ENCODE measurements at places on chromosomes 2 and 18. TPM values are rescaled to one million over a fixed set of nuclear protein-coding genes. Genes with fewer than 3 reads are reported as not detected.
A peak's percentile ranks its signal among the peaks of the same experiment; 100 is the strongest.

SPRED2 gene
- total RNA-seq: 66.7 TPM

NGEF gene
- total RNA-seq: 2.8 TPM

VAPA gene
- total RNA-seq: 122 TPM

DNA sequence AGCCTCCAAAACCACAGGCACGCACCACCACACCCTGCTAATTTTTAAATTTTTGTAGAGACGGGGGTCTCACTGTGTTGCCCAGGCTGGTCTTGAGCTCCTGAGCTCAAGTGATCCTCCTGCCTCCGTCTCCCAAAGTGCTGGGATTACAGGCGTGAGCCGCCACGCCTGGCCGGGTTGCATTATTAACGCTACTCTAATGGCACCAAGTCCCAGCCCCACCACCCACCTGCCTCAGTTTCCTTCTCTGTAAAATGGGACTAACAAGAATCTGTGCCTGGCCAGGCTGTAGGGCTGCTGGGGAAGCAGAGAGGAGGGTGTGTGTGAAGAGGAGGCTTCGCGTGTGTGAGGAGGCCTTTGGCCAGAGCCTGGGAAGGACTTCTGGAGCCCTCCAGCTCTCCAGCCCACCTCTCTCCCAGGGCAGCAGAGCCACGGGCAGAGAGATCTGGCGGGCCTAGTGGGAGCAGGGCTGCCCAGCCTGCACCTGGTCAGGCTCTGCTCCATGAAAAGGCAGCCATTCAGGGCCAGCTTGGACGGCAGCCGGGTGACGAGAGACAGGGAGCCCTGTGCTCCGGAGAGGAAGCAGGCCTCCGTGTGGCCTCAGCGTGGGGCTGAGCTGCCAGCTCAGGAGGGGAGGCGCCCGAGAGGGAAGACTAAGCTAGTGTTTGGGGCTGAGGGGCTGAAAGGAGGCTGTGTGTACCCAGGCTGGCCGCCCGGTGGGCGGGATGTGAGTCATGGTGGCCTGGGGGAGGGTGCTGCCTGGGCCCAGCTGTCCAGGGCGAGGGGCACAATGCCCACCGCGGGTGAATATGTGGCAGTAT is 7.4 kb upstream of the B3GNT7 start:
- no peaks in the 10 kb centered on the region for H3K27me3 ChIP-seq
- H3K4me3 ChIP-seq: no peak overlapping the region
- H3K4me1 ChIP-seq: no peaks in the 10 kb centered on the region
- no peaks in the 10 kb centered on the region for H3K36me3 ChIP-seq
- peak; percentile 74 for DNase-seq

DNA sequence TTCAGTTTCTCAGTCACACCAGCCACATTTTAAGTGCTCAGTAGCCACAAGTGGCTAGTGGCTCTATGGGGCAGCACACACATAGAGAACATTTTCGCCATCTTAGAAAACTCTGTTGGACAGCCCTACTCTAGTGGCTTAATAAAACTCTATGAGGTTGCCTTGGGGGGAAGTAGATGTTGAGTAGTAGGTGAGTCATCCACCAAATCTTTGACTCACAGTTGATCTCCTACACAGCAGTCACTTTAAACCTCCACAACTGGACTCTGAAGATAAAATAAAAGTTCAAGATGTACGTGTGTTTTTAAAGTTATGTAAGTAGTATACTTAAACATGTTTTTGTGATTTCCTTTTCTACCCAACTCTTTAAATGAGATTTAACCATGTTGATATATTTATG is 379.0 kb downstream of the SETBP1 start:
- H3K27ac ChIP-seq: no peak overlapping the region
- no peaks in the 10 kb centered on the region for H3K4me1 ChIP-seq
- no peak for DNase-seq
- H3K27me3 ChIP-seq: no peaks in the 10 kb centered on the region
- H3K4me3 ChIP-seq: no peak overlapping the region

- DNase-seq: peak; percentile 91
- H3K4me1 ChIP-seq: no peaks in the 10 kb centered on the region
- no peak overlapping the region for H3K27ac ChIP-seq
- peaks cover 51% of the 10 kb centered on the region for H3K27me3 ChIP-seq
- no peak overlapping the region for H3K4me3 ChIP-seq
- no peaks in the 10 kb centered on the region for H3K36me3 ChIP-seq
Measured at GRCh38 chr18:12246849-12247808, 7.0 kb upstream of the CIDEA start.

DNA sequence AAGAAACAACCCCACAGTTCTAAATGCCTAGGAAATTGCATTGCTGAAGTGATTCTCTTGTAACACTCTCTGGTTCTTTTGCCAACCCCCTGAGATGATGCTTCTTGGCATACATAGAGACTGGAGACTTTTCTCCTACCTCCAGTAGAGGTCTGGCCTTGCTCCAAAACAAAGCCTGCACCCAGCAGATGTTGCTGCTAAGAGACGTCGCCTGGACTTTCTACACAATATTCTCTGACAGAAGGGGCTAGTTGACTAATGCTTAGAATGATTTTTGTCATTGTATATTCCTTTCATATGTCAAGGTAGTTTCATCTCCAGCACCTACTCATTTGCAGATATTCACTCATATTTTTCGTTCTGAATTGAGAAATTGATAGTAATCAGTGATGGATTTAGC is 24.6 kb downstream of the SOWAHC start:
- H3K4me1 ChIP-seq: no peaks in the 10 kb centered on the region
- H3K27me3 ChIP-seq: no peaks in the 10 kb centered on the region
- H3K27ac ChIP-seq: no peak overlapping the region
- no peak overlapping the region for H3K4me3 ChIP-seq

DNA sequence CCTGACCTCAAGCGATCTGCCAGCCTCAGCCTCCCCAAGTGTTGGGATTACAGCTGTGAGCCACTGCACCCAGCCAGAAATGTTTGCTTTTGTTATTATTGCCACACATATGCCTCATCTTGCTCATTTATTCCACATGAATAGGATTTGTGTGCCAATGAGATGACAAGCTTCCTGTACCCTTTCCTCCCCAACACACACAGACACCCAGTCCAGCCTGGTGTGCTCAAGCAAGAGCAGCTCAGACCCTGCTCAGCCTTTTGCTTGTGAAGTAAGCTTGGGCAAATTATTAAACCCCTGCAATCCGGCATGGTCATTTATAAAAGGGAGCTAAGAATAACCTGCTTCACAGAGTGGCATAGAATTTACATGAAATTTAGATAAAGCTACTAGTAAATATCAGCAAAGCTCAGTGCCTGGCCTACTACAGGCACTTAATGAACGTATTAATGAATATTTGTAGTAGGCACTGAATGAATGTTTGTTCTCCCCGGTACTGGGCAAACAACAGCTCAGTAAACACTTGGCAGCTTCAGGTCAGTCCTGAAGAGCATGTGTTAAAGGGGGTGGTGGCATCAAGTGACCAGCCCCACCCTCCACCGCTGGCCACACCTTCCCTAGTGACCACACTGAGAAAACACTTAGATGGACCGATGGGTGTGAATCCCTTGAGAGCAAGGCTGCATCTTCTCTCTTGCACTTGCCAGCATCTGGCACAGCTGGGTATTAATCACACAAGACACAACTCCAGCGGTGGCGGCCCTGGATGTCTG is 280.2 kb downstream of the SRBD1 start:
- H3K4me1 ChIP-seq: peaks cover 13% of the 10 kb centered on the region
- DNase-seq: peak; percentile 60
- no peaks in the 10 kb centered on the region for H3K36me3 ChIP-seq
- no peak overlapping the region for H3K27ac ChIP-seq

GRCh38 chr18:34562252-34562870 is 147.7 kb upstream of the DTNA start:
- no peak overlapping the region for H3K27ac ChIP-seq
- no peak overlapping the region for H3K4me3 ChIP-seq
- no peaks in the 10 kb centered on the region for H3K27me3 ChIP-seq
- no peaks in the 10 kb centered on the region for H3K4me1 ChIP-seq
- H3K36me3 ChIP-seq: no peaks in the 10 kb centered on the region

DNA sequence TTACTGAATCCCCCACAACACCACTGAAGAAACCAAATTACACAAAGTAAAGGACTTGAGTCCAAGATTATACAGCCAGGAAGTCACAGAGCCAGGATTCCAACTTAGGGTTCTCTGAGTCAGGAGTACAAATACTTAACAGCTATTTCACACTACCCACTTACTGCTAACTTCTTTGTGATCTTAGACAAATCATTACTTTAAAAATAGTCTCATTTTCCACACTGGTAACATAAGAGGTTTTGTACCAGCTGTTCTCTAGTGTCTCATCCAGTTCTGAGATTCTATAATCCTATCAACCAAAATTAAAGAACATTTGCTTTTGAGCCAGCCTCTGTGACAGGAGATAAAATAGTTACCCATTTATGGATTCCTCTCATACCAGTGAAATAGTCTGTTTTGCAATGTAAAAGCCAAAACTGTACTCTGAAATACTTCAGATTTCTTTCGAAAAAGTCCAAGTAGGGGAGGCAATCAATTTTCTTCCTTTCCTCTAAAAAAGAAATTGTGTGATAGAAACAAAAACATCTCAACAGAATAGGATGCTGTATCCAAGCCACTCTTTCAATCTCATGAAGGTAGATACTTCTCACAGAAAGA is 157.6 kb downstream of the LRATD1 start:
- DNase-seq: no peak
- no peaks in the 10 kb centered on the region for H3K27me3 ChIP-seq
- no peak overlapping the region for H3K27ac ChIP-seq
- H3K4me1 ChIP-seq: no peaks in the 10 kb centered on the region

- H3K4me1 ChIP-seq: no peaks in the 10 kb centered on the region
- H3K27me3 ChIP-seq: no peaks in the 10 kb centered on the region
- no peak overlapping the region for H3K4me3 ChIP-seq
Measured at GRCh38 chr2:238700506-238701340, 147.2 kb upstream of the TWIST2 start.

- no peak for DNase-seq
- H3K27ac ChIP-seq: no peak overlapping the region
- H3K27me3 ChIP-seq: no peaks in the 10 kb centered on the region
- no peak overlapping the region for H3K4me3 ChIP-seq
- no peaks in the 10 kb centered on the region for H3K36me3 ChIP-seq
Measured at GRCh38 chr18:60235164-60235563, 137.4 kb downstream of the MC4R start.

DNA sequence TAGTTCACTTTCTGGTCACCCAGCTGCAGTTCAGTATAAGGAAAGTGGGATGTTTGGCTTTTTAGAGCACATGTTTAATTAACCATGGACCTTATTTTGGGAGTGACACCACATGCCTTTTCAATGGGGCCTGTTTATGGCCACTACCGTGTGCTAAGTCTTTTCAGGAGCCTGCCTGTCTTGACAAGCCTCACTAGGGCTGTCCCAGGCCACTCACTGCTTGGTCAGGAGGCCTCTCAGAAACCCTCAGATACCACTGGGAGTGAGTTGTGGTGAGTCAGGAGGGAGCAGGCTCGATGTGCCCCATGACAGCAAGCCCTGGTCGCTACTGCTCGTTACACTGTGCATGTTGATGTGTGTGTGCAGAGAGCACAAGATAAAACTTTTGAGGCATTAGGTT is 123.0 kb downstream of the MAP4K4 start:
- H3K27me3 ChIP-seq: no peaks in the 10 kb centered on the region
- peaks cover 13% of the 10 kb centered on the region for H3K36me3 ChIP-seq
- no peak overlapping the region for H3K27ac ChIP-seq
- H3K4me3 ChIP-seq: no peak overlapping the region
- peaks cover 10% of the 10 kb centered on the region for H3K4me1 ChIP-seq

- no peak overlapping the region for H3K4me3 ChIP-seq
- DNase-seq: no peak
- no peaks in the 10 kb centered on the region for H3K27me3 ChIP-seq
- H3K4me1 ChIP-seq: no peaks in the 10 kb centered on the region
- no peak overlapping the region for H3K27ac ChIP-seq
- no peaks in the 10 kb centered on the region for H3K36me3 ChIP-seq
Measured at GRCh38 chr2:12202313-12203075, 456.1 kb downstream of the LPIN1 start.

DNA sequence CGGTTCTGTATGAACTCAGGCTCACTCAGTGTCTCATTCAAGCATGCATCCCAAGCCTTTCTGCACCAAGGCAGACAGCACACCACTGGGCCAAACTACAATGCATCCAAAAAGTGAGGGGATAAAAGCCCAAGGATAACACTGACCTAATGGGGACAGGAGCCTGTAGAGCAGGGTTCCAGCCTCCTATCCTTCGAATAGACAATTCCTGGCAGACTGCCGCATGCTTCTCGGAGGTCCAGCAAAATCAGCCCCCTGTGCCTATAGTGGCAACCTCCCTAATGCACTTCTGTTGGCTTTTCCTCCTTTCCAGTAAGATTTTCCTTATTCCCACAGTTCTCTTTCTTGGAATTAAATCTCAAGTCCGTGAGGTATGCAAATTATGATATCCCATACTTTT is 44.8 kb upstream of the CAVIN2 start:
- H3K4me1 ChIP-seq: no peaks in the 10 kb centered on the region
- no peaks in the 10 kb centered on the region for H3K36me3 ChIP-seq
- H3K27ac ChIP-seq: no peak overlapping the region
- no peak for DNase-seq

GRCh38 chr18:21453511-21453901 is 147.0 kb downstream of the ESCO1 start:
- H3K4me3 ChIP-seq: no peak overlapping the region
- H3K4me1 ChIP-seq: no peaks in the 10 kb centered on the region
- H3K27ac ChIP-seq: no peak overlapping the region
- peaks cover 46% of the 10 kb centered on the region for H3K27me3 ChIP-seq
- H3K36me3 ChIP-seq: no peaks in the 10 kb centered on the region

- H3K27me3 ChIP-seq: no peaks in the 10 kb centered on the region
- H3K27ac ChIP-seq: no peak overlapping the region
- no peak overlapping the region for H3K4me3 ChIP-seq
- no peaks in the 10 kb centered on the region for H3K4me1 ChIP-seq
Measured at GRCh38 chr2:230614913-230615332, 97.7 kb upstream of the CAB39 start.

- no peaks in the 10 kb centered on the region for H3K36me3 ChIP-seq
- DNase-seq: no peak
- no peaks in the 10 kb centered on the region for H3K4me1 ChIP-seq
- H3K27me3 ChIP-seq: no peaks in the 10 kb centered on the region
- peak overlapping the region; percentile 57 for H3K27ac ChIP-seq
Measured at GRCh38 chr2:24400207-24400907, 40.0 kb upstream of the ITSN2 start.

GRCh38 chr2:26668041-26668440 is 24.5 kb upstream of the KCNK3 start:
- H3K4me1 ChIP-seq: no peaks in the 10 kb centered on the region
- DNase-seq: peak; percentile 18
- H3K27ac ChIP-seq: no peak overlapping the region
